ENCODE measurements at places on chromosomes 5 and 9. TPM values are rescaled to one million over a fixed set of nuclear protein-coding genes. Genes with fewer than 3 reads are reported as not detected.

- peaks cover 70% of the 10 kb centered on the region for H3K4me1 ChIP-seq
- H3K4me3 ChIP-seq, result peak overlapping the region; percentile 96
- peaks cover 20% of the 10 kb centered on the region for H3K36me3 ChIP-seq
- no peaks in the 10 kb centered on the region for H3K27me3 ChIP-seq
- peak; percentile 44 for DNase-seq
- H3K27ac ChIP-seq, result peak overlapping the region; percentile 41
Observed at GRCh38 chr5:175658299-175659145, 651 bp downstream of the HRH2 start.

DNA sequence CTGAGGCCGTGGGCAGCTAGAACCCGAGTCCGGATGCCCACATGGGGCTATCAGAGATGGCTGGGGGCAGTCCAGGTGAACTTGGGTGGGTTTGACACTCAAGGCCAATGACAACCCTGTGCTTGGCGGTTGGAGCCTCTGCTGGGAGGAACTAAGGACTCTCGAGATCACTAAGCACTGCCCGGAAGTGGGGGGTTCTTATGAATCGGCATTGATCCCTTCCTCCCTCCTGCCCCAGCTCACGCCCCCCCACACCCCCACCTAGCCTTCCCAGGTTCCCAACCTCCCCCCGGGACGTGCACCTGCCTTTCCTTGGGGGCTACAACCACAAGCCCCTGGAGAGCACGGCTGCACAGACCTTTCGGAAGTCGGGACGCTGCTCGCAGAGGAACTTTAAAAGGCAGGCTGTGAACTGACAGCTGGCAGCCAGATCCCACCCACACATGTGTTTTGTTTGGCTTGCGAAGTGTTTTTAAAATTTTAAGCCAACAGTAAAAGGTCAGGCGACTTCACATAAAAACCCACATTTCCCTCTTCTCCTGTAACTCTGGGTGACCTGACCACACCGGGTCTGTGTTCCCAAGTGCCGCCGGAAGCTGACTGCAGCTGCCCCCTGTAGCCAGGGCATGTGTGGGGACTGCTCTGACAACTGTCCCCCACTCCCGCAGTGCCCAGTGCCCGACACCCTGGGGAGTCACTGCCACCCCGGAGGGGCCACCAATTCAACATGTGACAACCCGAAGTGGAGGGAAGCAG, 5.1 kb upstream of the RALGDS start:
- peak; percentile 59 for DNase-seq
- no peaks in the 10 kb centered on the region for H3K27me3 ChIP-seq
- peaks cover 55% of the 10 kb centered on the region for H3K4me1 ChIP-seq
- H3K4me3 ChIP-seq, result no peak overlapping the region
- H3K36me3 ChIP-seq, result no peaks in the 10 kb centered on the region

GRCh38 chr5:137684761-137685160, 51.1 kb downstream of the KLHL3 start:
- H3K27me3 ChIP-seq, result no peaks in the 10 kb centered on the region
- no peaks in the 10 kb centered on the region for H3K36me3 ChIP-seq
- H3K4me3 ChIP-seq, result no peak overlapping the region

- H3K4me3 ChIP-seq, result no peak overlapping the region
- no peaks in the 10 kb centered on the region for H3K4me1 ChIP-seq
- no peaks in the 10 kb centered on the region for H3K27me3 ChIP-seq
Observed at GRCh38 chr9:87213948-87214347, 266.6 kb upstream of the GAS1 start.

- no peak for DNase-seq
- H3K27me3 ChIP-seq, result no peaks in the 10 kb centered on the region
- H3K36me3 ChIP-seq, result no peaks in the 10 kb centered on the region
- H3K27ac ChIP-seq, result no peak overlapping the region
- H3K4me3 ChIP-seq, result no peak overlapping the region
Observed at GRCh38 chr5:147748590-147748989, 33.9 kb downstream of the JAKMIP2 start.

DNA sequence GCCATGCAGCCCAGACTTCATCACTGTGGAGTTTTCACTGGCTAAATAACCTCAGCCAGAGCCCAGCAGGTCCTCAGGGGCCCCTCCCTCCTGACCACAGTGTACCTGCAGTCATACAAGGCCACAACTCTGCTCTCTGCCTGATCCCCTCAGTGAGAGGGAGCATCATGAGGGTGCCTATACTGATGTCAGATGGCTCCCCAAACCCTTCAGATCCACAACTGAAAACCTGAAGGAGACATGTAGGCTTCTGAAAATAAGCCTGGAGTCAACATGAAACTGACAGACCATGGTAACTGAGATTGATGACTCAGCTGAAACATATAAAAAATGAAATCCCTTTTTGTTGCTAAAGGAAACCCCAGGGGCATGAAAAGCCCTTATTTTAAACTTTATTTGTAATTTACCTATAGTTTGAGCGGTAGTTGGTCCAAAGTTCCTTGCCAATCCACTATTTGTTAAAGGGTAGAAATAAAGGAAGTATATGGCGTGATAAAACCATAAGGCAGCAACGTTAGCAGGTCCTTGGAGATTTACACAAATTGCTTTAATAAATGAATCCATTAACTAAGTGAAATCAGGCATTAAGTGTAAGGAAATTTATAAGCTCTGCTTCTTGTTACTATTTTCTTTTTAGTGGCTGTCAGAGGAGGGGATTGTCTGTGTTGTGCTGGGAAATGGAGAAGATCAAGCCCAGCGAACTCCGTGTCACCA, 68.3 kb downstream of the FGF1 start:
- H3K4me3 ChIP-seq, result no peak overlapping the region
- no peak for DNase-seq
- H3K4me1 ChIP-seq, result no peaks in the 10 kb centered on the region
- H3K27ac ChIP-seq, result no peak overlapping the region

GRCh38 chr5:88502179-88503040, 233.8 kb upstream of the TMEM161B start:
- DNase-seq, result no peak
- H3K27ac ChIP-seq, result no peak overlapping the region
- H3K27me3 ChIP-seq, result no peaks in the 10 kb centered on the region
- H3K4me1 ChIP-seq, result no peaks in the 10 kb centered on the region
- H3K36me3 ChIP-seq, result no peaks in the 10 kb centered on the region
- peak overlapping the region; percentile 43 for H3K4me3 ChIP-seq

DNA sequence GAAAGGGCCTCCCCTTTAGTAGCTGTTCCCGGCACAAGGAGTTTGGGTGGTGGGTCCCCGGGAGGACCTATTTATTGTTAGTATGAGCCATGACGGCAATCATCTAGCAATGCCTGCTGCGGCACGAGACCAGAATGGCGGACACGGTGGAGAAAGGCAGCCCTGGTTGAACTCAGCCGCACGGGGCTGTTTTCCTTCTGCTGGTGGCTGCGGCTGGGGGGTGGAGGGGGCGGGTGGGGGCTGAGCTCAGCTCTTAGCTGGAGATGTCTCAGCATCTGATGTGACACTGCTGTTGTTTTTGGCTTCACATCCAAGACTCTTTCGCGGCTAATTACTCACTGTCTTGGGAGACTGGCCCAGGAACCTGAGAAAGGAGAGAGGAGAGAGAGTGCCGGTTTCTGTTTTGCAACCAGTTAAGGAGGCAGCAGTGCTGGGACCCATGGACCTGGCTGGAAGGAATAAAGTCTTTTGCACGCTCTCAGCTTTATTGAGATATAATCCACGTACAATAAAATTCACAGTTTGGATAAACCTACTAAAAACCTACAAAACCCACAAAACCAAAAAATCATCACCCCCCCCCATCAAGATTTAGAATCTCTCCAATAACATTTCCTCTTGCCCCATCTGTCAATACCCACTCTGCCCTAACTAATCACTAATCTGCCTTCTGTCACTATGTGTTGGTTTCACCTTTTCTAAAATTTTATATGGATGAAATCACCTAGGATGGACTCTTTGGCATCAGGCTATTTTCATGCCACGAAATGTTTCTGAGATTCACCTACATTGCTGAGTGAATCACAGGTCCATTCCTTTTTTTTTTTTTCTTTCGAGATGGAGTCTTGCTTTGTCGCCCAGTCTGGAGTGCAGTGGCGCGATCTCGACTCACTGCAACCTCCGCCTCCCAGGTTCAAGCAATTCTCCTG, 81.8 kb upstream of the NEURL1B start:
- no peaks in the 10 kb centered on the region for H3K4me1 ChIP-seq
- no peak overlapping the region for H3K4me3 ChIP-seq
- no peak for DNase-seq
- no peaks in the 10 kb centered on the region for H3K27me3 ChIP-seq
- H3K27ac ChIP-seq, result no peak overlapping the region

- H3K27ac ChIP-seq, result no peak overlapping the region
- no peak overlapping the region for H3K4me3 ChIP-seq
- no peaks in the 10 kb centered on the region for H3K4me1 ChIP-seq
- H3K27me3 ChIP-seq, result no peaks in the 10 kb centered on the region
- H3K36me3 ChIP-seq, result no peaks in the 10 kb centered on the region
Observed at GRCh38 chr9:14902561-14902960, 7.7 kb downstream of the FREM1 start.

- H3K4me3 ChIP-seq, result no peak overlapping the region
- H3K36me3 ChIP-seq, result no peaks in the 10 kb centered on the region
- H3K4me1 ChIP-seq, result peaks cover 8% of the 10 kb centered on the region
- H3K27ac ChIP-seq, result no peak overlapping the region
- DNase-seq, result no peak
Observed at GRCh38 chr5:34652466-34652865, 3.7 kb upstream of the RAI14 start.

- H3K27me3 ChIP-seq, result no peaks in the 10 kb centered on the region
- no peak overlapping the region for H3K4me3 ChIP-seq
- DNase-seq, result no peak
- H3K4me1 ChIP-seq, result peaks cover 27% of the 10 kb centered on the region
- H3K27ac ChIP-seq, result no peak overlapping the region
Observed at GRCh38 chr9:91144769-91145168, 216.9 kb downstream of the AUH start.

GRCh38 chr9:15606643-15607472, 54.0 kb downstream of the CCDC171 start:
- H3K27me3 ChIP-seq, result no peaks in the 10 kb centered on the region
- H3K4me3 ChIP-seq, result no peak overlapping the region
- no peaks in the 10 kb centered on the region for H3K4me1 ChIP-seq
- H3K36me3 ChIP-seq, result no peaks in the 10 kb centered on the region
- H3K27ac ChIP-seq, result no peak overlapping the region
- DNase-seq, result peak; percentile 14

- no peak overlapping the region for H3K4me3 ChIP-seq
- H3K27ac ChIP-seq, result no peak overlapping the region
- no peaks in the 10 kb centered on the region for H3K4me1 ChIP-seq
- H3K36me3 ChIP-seq, result no peaks in the 10 kb centered on the region
- peaks cover 3% of the 10 kb centered on the region for H3K27me3 ChIP-seq
- no peak for DNase-seq
Observed at GRCh38 chr9:98530275-98530674, 178.5 kb downstream of the GABBR2 start.

GRCh38 chr9:81417299-81417675, 272.1 kb downstream of the TLE1 start:
- peaks cover 7% of the 10 kb centered on the region for H3K4me1 ChIP-seq
- H3K27me3 ChIP-seq, result no peaks in the 10 kb centered on the region
- no peak overlapping the region for H3K27ac ChIP-seq

DNA sequence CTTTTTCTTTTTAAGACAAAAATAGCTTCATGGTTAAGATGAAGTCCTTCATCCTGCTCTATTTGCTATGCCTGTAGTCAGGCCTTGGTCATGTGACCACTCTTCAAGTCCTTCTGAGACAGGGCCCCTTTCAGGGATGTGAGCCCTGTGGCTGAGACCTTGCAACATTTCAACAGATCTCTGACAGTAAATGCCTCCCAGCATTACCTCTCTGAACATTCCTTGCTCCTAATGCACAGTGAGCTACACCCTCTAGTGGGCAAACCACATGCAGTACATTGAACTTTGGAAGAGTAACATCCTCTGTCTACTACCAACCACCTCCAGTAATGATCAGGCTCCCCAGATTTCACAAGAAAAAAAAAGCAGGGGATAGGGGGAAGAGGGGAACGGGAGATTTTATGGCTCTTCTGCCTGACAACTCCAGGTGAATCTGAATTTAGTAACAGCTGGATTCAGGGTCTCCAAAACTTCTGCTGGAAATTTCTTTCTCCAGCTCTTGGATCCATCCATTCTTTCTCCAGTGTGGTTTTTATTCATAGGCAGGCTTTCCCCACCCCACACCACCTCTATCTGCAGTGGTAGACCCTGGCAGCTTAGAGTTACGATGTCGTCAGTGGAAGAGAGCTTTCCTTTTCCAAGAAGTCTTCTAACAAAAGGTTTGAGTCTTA, 8.9 kb upstream of the FBXO38 start:
- H3K36me3 ChIP-seq, result no peaks in the 10 kb centered on the region
- H3K27me3 ChIP-seq, result no peaks in the 10 kb centered on the region
- no peak overlapping the region for H3K27ac ChIP-seq

PCDHGA5 gene
- polyA plus RNA-seq, result not detected

TRPM6 gene
- polyA plus RNA-seq, result not detected

RAI14 gene
- not detected for polyA plus RNA-seq

TRIM41 gene
- polyA plus RNA-seq, result 26.4 TPM

SPATA31A3 gene
- polyA plus RNA-seq, result not detected

PPP3R2 gene
- polyA plus RNA-seq, result not detected

CCL21 gene
- polyA plus RNA-seq, result not detected

PCDHGA3 gene
- not detected for polyA plus RNA-seq
